ENCODE measurements at places on chromosomes 13 and 19.

- no peak for DNase-seq
These were observed 12.6 kb downstream of the CACNA1A start for GRCh38 chr19:13493516-13494310.

GRCh38 chr19:16247353-16248182 lies 49.9 kb downstream of the AP1M1 start:
- peak; percentile 94 for DNase-seq

DNA sequence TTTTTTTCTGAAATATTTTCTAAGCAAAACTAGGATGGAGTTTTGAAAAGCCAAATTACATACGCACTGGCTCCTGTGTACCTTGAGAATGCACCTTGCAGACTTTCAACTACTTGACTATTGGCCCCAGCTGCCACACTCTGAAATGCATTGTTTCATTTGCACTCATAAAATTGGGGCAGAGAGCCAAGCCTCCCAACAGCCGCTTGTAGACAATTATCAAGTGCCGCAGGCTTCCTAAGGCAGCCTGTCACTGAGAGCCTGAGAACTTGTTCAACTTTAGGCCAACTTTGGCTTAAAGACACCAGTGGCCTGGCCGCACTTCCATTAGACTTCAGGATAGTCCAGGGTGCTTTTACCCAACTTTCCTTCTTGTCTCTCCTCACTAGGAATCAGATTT lies 115.7 kb upstream of the STARD13 start:
- DNase-seq, result no peak

- DNase-seq, result peak; percentile 82
These were observed at the start of gene FXYD7 for GRCh38 chr19:35143231-35143715. Gene FXYD7, plus strand, starts transcription at chr19:35143255. Its CDS starts 79 bp downstream, at chr19:35143334.

GRCh38 chr19:3457528-3458228 lies 22.6 kb downstream of the SMIM24 start:
- DNase-seq, result no peak

DNA sequence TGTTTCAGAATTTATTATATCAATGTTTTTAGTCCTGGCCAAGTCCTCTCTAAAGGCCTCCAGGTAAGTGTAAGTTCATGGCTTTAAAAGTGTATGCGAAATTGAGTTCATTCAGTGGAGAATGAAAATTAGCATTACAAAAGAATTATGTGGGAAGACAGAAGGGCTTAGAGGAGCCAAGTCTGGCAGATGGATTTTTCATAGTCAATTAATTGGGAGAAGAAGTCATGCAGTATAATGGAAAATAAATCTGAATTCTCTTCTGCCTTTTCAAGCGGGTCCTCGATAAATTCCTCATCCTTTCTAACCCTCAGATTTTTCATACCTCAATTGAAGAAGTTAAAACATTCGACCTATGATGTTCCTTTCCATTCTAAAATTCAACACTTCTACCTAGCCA lies 394.2 kb downstream of the ITGBL1 start:
- no peak for DNase-seq

- DNase-seq, result no peak
These were observed 9.0 kb downstream of the SLC25A15 start for GRCh38 chr13:40798380-40798779.

DNA sequence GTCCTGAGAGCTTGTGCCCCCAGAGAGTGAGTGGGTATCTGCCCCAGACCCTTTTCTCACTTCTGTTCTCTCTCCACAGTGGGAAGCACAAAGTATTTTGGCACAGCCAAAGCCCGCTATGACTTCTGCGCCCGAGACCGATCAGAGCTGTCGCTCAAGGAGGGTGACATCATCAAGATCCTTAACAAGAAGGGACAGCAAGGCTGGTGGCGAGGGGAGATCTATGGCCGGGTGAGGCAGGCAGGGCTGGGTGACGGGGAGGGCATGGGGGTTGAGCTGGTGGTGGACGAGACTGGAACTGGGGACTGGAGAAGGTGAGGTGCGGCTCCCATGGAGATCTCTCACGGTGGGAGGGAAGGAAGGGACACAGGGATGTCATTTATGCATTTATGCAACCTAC lies 33.5 kb upstream of the ADGRE1 start:
- no peak for DNase-seq

GRCh38 chr19:48059331-48059730 lies 15.5 kb upstream of the CABP5 start:
- DNase-seq, result no peak

GRCh38 chr13:74796157-74796556 lies 662.0 kb upstream of the KLF12 start:
- DNase-seq, result no peak

DNA sequence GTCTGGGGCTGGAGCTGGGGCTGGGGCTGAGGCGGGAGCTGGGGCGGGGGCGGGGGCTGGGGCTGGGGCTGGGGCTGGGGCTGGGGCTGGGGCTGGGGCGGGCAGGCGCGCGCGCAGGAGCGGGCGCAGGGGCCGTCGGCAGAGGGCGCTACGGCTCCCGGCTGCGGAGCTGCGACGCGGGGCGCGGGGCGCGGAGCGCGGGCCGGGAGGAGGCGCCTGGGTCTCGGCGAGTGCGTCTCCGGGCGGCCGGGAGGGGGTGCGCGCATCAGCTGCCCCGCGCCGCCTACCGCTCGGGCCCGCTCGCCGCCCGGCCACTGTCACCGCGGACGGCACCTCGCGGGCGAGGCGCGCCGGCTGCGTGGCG lies 422 bp upstream of the MTUS2 start:
- DNase-seq, result peak; percentile 93

- DNase-seq, result no peak
These were observed 23.5 kb downstream of the FAM187B start for GRCh38 chr19:35204799-35205732.

DNA sequence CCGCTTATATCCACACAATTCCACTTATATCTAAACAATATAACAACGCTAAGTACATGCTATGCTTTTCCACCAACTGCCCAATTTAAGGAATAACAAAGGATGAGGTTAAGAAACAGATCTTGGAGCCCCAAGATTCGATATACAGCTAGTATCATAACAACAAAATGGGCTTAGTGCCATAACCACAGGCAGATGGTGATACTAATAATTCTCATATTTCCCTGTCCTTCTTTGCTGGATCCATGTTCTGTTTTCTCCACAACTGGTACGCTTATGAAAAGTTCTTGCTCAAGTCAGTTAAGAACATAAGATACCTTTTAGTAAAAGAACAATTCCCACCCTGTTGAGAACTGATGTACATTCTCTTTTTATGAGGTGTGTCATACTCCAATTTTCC lies 33.9 kb downstream of the CAB39L start:
- DNase-seq, result no peak

- no peak for DNase-seq
These were observed 18.4 kb downstream of the SBNO2 start for GRCh38 chr19:1155352-1156304.

DNA sequence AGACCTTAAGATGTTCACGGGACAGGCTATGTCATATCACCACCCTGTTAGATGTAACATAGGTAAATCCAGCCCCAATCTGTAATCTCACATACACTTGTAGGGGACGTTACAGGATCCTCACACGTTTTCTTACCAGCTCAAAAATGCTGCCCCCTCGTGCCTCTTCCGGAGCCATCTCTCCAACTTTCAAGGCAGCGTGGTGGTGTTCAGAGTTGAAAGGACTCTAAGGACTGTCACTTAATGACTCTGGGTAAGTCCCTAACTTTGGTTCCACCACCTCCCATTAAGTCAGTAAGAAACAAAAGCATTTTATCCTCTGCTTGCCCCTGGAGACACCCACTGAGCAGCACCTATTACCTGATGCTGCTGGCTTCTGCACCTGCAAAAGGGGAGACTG lies 4.4 kb downstream of the MED26 start:
- no peak for DNase-seq

DNA sequence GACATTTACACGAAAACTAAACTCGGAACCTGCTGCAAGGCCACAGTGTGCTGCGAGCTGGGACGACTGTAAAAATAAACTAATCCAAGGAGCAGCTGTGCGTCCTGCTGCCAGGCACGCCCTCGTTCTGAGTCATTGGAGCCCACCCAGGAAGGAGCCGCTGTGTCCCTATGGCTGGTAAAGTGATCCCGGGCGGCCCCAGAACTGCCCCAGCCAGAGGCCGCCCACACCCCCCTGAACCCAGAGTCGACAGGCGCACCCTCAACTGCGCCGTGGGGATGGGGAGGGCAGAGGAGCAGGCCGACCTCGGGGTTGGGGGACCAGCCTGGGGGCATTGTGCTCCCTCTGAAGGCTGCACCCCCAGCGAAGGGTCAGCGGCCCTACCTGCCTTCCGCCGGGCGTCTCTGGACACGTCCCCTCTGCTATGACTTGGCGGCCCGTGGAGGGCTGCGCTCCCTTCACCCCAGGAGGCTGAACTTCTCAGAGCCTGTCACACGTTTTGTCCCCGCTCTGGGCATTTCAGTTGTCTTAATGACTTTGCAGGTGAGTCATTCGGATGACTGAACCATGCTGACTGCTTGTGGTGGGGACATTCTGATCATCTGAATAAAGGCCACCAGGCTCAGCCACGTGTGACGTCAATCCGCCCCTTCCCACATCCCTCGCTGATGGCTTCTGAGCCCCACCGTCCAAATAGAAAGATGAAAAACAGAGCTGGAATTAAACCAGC lies 42.7 kb downstream of the ADPRHL1 start:
- no peak for DNase-seq

GRCh38 chr19:3152419-3152780 lies 16.6 kb downstream of the GNA15 start:
- DNase-seq, result no peak

- no peak for DNase-seq
These were observed 21.8 kb upstream of the OBI1 start for GRCh38 chr13:78680576-78681350.

- no peak for DNase-seq
These were observed 1.8 kb upstream of the DMPK start for GRCh38 chr19:45784096-45784495.

- no peak for DNase-seq
These were observed 13.4 kb upstream of the FNDC3A start for GRCh38 chr13:48962281-48962680.

DNA sequence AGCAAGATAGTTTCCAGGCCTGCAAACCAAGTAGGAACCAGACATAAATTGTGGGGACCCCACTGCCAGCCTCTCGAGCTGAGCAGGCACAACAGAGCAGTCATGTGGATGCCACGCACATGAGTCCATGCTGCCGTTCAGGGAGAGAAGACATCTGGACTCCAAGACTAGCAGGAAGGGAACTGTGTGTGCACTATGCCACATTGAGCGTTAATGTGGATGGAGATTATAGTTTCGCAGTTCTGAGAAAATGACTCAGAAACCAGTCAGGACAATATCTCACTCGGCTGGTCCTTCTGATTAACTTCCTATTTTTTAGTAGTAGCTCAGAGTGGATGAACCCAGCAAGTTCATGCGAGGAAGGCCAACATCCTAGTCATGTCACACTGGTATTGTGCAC lies 124.9 kb downstream of the CRYL1 start:
- DNase-seq, result no peak

- DNase-seq, result no peak
These were observed 5.6 kb downstream of the TIMM13 start for GRCh38 chr19:2421581-2422306.

DNA sequence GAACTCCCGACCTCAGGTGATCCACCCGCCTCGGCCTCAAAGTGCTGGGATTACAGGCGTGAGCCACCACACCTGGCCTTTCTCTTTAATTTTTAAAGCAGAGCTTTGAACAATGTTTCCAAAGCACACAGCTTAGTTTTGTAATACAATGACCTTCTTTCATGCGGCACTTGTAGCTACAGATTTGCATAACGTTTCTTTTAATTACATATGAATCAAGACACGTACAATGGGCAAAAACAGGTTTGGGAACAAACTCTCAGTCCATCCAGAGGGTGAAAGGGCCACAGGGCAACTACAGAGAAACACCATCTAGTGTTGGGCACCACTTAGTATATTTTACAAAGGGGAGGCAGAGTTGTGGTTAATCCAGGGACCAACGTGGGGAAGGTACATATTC lies 19.0 kb upstream of the S1PR4 start:
- DNase-seq, result no peak

- no peak for DNase-seq
These were observed 34.9 kb downstream of the KDM4B start for GRCh38 chr19:5003781-5004180.

- peak; percentile 94 for DNase-seq
These were observed 2.1 kb downstream of the PNMA8C start for GRCh38 chr19:46426506-46427162.

DNA sequence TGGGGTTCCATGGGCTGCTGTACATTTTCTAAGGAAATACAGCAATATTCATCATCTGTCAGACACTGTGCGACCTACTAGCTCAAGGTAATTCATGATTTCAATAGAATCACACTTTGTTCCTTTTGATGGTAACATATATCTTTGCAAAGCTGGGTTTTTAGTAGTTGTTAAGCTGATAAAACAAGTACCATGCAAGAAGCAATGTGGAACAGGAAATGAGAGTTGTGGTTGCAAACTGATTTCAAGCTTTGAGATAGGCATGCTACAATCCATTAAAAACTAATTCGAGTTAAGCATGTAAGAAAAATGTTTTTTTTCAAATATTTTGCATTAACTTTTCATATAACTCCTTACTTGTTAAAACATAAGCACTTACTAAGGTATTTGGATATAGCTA lies 6.8 kb upstream of the MBNL2 start:
- no peak for DNase-seq

DNA sequence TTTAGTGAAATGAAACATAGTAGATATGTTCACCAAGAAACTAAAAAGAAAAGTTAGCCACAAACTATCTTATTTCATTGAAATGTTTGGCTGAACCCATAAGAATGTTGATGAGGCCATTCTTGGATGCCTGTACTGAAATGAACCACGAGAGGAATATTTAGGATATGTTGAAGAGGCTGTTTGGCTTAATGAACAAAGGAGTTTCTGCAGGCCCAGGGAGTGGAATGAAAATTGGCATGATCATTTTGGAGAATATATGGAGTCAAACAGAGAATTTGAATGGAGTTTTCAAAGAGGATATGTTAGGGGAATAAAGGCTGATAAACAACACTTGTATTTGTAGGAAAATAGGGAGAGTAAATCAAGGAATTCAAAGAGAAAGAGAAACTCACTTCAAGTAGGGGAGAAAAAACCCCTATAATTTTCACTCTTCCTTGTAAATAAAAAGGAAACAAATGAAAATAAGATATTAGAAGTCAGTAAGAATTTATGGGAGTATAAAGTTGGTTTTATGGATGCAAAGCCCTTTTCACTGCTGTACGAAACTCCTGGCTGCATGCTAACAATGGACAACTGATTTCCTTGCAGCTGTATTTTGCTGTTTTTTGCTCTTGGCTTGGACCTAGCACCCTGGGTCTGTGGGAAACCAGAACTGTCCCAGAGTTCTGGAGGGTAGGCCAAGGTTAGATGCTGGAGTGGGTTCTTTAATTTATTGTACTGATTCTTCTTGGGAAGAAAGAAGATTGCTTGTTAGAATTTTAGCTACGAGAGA lies 36.5 kb downstream of the KL start:
- no peak for DNase-seq

GRCh38 chr13:62887046-62887445 lies 1471.4 kb upstream of the PCDH20 start:
- DNase-seq, result no peak

DNA sequence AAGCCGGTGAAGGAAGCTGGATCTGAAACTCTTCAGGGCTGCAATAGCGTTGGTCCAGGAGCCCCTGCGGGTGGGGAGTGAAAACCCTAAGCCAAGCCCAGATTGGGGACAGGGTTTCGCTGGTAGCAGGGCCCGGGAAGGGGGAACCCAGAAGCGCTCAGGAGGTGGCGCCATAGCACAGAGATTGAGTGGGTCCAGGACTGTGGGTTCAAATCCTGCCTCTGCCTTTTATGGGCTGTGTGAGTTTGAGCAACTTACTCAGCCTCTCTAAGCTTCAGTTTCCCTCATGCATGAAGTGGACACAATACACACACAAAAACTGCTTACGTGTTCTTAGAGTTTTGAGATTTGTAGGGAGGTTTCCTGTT lies 8.3 kb upstream of the SYCN start:
- peak; percentile 45 for DNase-seq

- no peak for DNase-seq
These were observed 5.6 kb downstream of the ZNF507 start for GRCh38 chr19:32350987-32351348.

All from glutamatergic neuron (in vitro differentiated cells).